ENCODE measurements at places on chromosomes 5 and 9.

- no peak for DNase-seq
Observed at GRCh38 chr5:102591650-102592049, 92.8 kb upstream of the SLCO6A1 start.

DNA sequence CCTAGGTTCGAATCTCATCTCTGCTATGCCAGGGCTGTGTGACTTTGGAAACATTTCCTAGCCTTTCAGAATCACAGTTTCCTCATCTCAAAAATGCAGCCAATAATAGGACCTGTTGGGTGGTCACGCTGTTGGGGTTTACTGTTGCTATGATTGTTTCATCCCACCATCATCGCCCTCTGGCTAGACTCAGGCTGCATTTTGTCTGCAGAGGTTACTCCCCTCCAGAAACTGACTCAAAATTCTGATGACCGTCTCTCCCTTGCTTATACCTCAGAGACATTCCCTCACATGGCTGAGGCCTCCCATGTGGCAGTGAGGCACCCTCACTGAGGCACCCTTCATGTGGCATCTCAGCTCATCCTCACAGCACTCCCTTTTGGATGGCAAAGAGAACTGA lies 61.6 kb downstream of the COL27A1 start:
- DNase-seq = no peak

- DNase-seq = no peak
Observed at GRCh38 chr5:92309336-92309991, 926.3 kb upstream of the ARRDC3 start.

DNA sequence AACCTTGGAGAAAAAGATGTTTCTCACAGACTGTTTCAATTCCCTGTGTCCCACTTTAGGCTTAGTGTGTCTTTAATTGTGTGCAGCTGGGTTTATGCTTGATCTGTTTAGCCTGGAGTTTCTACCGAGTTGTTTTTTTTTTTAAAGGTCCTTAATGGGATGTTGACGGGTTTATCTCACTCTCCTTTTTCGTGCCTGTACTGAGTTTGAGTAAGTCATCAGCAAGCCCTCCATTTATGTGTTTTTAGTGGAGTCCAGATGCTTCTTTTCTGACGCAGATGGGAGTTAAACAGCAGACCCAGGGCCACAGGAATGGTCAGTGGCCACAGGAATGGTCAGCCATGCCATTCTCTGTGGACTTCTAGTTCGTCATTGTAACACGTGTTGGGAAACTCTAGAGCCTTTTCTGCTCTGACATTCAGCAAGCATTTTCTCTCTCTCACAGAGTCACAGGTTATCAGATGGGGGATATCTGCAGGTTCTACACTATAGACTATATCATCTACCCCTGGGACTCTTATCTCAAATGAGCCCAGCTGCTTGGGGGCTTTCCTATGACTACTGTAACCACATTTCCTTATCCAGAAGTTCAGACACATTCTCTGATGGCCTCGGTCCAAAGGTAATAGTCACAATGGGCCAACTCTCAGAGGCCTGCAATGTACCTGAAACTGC lies 190.5 kb downstream of the TTLL11 start:
- DNase-seq = no peak

DNA sequence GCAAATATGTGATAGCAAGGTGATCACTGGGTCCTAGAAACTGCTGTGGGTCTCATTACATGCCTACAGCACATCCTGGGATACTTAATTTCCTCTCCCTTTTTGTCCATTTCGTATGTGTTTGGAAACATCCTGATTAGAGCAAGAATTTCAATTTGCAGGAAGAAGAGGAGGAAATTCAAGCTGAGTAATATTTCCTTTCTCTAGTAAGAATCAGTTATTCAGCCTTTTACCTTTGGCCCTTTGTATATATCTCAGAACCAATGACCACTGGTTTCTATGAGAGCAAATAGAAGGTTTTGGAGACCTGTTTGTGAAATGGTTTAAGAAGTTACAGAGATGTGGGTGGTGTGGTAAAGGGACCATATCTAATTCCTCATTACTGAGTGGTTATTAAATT lies 171.6 kb downstream of the RMI1 start:
- no peak for DNase-seq

DNA sequence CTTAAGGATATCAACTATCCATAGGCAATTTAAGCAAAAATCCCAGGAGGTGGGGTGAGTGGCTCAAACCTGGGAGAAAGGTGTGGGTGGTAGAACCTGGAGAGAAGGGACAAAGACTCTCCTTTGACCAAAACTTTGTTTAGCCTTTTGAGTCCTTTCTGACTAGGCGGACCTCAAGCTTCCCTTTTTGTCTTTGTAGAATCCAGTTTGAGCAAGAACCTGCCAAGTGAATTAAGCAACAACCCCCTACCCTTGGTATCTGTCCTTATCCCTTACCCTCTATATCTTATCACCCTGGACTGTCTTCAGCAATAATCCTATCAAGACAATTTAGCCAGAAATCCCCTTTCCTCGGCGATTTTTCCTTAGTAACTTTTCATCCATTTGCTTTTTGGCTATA lies 53.5 kb upstream of the SLC28A3 start:
- DNase-seq = no peak

GRCh38 chr5:1347571-1347970 lies 2.7 kb upstream of the CLPTM1L start:
- no peak for DNase-seq

- no peak for DNase-seq
Observed at GRCh38 chr5:142117579-142118151, 9.1 kb downstream of the NDFIP1 start.

GRCh38 chr5:108529381-108529780 lies 147.5 kb upstream of the FBXL17 start:
- DNase-seq = no peak

- DNase-seq = no peak
Observed at GRCh38 chr9:14057368-14058324, 256.3 kb downstream of the NFIB start.

GRCh38 chr5:160521392-160521663 lies 99.7 kb downstream of the PTTG1 start:
- DNase-seq = no peak

DNA sequence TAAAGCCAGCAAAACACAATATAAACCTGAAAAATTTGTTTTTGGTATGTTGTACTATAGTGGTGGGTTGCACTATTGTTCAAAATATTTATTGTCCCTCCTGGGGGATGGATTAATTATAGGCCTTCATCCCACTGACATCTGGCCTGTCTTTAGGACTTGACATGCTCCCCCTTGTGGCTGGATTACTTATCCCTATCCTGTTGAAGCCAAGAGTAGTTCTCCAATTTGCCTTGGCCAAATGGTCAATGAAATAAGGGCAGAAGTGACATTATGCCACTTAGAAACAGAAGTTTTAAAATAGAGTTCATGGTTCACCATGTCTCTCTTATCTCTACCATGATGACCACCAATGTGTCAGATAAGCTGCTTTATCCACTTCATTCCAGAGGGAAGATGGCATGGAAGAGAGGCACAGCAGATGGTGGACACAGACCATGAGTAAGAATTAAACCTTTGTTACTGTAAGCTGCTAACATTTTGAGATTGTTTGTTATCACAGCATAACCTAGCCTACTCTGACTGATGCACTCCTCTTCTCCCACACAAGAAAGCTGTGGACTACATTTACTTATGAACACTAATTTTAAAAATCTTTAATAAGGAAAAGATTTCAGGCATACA lies 29.2 kb upstream of the ARHGEF28 start:
- no peak for DNase-seq

DNA sequence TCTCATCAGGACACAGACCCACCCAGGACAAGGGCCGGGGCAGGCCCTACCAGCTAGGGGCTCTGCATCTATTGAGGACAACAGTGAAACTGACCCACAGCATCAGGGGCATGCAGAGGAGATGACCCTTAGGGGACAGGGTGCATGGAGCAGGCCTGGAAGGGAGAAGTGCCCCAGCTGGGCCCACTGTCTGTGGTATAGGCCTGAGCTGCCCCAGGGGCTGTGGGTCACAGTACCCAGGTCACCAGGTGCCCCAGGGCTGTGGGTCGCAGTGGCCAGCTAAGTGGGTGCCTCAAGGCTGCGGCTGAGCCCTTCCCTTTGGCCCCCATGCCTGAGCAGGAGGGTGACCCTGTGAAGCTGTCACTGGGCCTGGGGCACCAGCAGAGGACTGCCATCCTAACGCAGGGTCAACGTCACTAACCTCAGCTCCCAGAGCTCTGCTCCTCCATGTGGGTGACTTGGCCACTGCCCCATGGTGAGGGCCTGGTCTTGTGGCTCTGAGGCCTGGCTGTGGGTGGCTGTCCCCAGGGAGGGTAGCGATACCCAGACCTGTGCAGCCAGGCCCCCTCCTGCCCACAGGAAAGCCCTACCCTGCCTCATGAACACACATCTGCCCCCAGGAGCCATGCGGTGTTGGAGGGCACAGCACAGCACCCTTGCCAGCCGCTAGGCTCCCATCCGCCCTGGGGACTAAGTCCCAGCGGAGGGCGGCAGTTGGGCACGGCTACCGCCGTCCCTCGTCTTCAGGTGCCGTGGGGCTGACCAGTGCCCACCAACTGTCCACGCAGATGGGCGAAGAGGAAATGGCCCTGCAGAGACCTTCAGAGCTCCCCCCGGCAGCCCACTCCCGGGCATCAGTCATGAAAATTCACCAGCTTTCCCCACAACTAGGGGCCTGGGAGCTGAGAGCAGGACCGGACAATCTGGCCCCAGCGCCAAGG lies 4.9 kb downstream of the EDF1 start:
- no peak for DNase-seq

DNA sequence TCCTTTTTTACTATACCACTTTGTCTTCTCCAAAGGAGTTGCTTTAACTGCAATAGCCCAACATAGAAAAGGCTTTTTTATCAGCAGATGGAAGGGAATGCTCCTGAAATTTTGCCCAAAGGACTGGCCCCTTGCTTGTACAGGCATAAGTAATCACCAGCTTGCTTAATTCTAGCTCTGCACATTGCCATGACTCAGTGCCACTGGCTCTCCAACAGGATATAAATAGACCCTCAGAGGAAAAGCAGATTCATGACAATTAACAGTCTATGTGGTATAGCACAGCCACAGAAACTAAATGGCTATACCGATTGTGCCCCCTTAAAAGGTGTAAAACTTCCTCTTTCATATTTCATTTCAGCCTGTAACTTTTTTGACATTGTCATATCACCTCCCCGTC lies 227.0 kb downstream of the ZNF608 start:
- no peak for DNase-seq

- no peak for DNase-seq
Observed at GRCh38 chr5:17050236-17050635, 114.1 kb upstream of the MYO10 start.

DNA sequence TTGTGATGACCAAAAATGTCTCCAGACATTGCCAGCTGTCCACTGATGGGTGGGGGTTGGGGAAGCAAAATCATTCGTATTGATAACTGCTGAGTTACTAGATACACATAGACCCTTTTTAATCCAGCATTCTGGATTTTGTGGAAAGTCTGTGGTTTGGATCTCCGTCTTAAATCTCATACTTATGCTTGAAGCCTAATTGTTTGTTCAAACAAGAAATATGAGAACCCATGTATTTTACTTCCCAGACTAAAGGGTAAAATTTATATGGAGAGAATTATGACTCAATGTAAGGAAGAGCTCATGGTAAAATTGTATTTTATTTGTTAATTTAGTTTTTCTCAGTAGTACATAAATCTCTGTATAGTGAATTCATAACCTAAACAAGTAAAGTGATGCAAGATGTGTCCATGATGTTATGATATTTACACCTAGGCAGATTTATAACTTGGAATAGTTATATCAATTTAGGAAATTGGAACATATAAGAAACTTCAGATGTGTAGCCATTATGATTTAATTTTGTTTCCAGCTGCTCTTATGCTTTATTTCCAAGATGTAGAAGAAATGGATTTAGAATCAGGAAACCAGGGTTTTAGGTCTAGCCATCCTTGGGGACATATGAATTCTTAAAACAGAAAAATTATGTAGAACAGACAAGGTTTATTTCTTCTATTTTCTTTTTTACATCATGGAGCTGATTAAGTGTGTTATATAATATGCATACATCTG lies 4.5 kb upstream of the OGN start:
- DNase-seq = no peak

DNA sequence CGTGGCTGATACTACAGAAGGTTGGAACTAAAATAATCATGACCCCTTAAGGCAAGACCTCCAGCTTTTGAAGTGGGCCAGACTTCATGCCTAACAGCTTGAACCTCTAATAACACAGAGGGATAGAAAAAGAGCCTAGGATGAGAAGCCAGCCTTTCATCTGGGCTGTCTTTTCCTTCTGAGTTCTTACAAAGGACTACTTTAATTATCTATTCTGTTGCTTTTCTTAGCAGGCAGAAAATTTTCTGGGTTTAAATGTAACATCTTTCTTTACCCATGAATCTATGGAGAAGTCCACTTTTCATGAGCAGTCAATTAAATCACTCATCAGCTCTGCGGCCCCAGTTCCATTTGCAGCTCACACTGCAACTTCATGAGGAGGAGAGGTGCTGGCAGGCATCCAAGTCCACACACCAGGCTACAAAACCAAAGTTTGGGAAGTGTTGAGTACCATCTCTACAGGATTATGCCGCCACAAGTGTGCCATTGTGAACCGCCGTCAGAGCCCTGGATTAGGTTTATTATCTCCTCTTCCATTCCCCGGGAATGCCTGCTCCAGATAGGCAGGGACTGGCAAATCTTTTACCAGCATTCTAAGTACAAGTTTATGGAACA lies 192.0 kb downstream of the TLE4 start:
- no peak for DNase-seq

- no peak for DNase-seq
Observed at GRCh38 chr9:29514336-29514735, 1941.1 kb upstream of the C9orf72 start.

DNA sequence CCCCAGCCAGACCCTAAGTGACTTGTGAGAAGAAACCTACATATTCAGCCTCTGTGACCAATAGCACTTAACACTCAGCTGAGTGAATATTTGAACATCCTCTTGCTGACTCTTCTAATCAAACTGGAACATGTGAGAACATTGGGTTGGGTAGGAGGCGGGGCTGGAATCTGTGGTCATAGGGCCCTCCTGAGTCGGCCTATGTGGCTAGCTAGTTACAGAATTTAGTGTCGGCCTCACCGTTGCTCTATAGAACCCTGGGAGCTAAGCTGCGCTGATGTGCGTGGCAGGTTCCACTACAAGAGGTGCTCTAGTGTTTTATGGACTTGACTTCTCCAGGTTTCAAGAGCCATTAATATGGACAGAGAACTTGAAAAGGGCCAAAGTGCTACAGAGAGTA lies 138.8 kb downstream of the DROSHA start:
- no peak for DNase-seq

GRCh38 chr5:59845730-59846129 lies 47.8 kb downstream of the PDE4D start:
- no peak for DNase-seq

GRCh38 chr9:100577776-100578448 lies at the start of gene CAVIN4:
Gene CAVIN4 (plus strand): TSS chr9:100578079. CDS start chr9:100578144, 65 bp downstream.
- no peak for DNase-seq

GRCh38 chr9:129006328-129007034 lies 21.6 kb downstream of the SH3GLB2 start:
- peak; percentile 46 for DNase-seq

All from stimulated activated CD4-positive, alpha-beta T cell treated with anti-CD3 and anti-CD28 coated beads, Interleukin-4, amount 100 ng/mL, for 1 hour (primary cell).